ENCODE measurements at places on chromosomes 3 and 15.

- DNase-seq, result peak; percentile 52
Measured at GRCh38 chr3:112769286-112769978, 77.2 kb downstream of the CD200R1L start.

DNA sequence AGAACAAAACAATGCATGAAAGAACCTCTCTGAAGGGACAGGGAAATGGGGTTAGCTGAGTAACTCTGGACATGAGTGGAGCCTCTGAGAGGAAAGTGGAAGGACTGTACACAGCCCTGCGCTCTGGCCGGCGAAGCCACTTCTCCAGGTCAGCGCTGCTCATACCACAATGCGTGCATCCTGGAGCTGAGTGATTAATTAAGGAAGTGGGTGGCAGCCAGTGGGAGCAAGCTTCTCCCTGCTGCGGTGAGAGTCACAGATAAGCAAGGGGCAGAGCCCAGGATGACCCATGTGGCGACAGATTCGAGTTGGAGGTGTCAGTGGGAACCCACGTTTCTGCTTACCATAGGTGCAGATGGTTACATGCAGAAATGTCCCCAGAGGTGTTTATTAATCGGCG is 48.0 kb downstream of the KLF15 start:
- no peak for DNase-seq

GRCh38 chr15:73632670-73633058 is 525 bp downstream of the NPTN start:
- DNase-seq, result no peak

- DNase-seq, result peak; percentile 9
Measured at GRCh38 chr3:105904251-105904650, 35.4 kb upstream of the CBLB start.

GRCh38 chr15:92366381-92366780 is 27.3 kb upstream of the ST8SIA2 start:
- DNase-seq, result no peak

GRCh38 chr3:143429628-143430514 is 310.3 kb downstream of the CHST2 start:
- DNase-seq, result no peak

GRCh38 chr3:78221796-78222195 is 1181.9 kb downstream of the ROBO2 start:
- peak; percentile 13 for DNase-seq

GRCh38 chr15:43275740-43276562 is 9.2 kb upstream of the TGM5 start:
- DNase-seq, result no peak

GRCh38 chr15:78155355-78155939 is 6.3 kb downstream of the IDH3A start:
- no peak for DNase-seq

DNA sequence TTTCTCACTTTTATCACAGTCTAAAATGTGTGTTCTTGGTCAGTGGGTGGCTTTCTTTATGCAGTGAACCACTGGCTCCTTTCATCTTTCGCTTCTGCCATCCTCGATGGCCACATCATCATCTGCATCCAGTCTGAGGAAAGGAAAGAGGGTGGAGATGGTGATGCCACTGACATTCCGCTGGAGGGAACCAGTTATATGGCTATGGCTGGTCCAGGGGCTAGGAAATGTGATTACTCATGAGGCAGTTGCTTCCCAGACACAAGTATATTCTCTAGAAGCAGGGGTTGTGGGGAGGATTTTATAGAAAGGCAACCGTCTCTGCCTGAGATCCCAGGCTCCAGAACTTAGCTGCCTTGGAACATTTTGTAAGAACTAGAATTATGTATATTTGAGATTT is 246.7 kb upstream of the AZI2 start:
- no peak for DNase-seq

DNA sequence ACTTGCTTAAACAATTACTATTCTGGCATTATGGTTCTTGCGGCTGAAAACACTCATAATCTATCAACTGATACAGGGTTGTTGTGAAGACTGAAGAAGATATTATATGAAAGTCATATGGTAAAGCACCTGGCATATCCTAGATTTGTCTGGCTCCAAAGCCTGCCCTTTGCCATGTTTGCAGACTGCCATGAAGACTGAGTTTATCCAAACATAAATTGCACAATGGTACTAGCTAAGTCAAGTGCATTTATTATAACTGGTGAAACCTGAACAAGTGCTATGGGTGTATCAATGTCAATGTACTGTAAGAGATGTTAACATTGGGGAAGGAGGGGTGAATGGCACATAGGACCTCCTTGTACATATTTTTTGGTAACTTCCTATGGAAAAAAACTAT is 87.4 kb upstream of the MEX3B start:
- no peak for DNase-seq

DNA sequence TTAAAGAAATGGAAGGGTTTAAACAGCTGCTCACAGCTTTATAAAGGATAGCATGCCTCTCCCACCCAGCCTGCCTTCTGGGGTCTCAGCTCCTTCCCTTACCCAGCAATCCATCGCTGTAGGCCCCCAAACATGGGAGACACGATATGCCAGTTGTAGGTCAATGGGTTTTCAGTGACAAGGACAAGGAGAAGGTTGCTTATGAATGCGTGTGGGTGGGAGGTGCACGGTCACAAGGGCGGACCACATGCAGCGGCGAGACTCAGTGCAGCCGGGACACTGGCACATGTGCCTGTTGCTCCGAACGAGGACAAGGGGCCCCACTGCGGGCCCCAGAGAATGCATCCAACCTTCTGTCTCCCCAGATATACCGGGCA is 67.0 kb downstream of the MGLL start:
- DNase-seq, result no peak

GRCh38 chr3:124791639-124792151 is 61.4 kb downstream of the UMPS start:
- DNase-seq, result peak; percentile 97

DNA sequence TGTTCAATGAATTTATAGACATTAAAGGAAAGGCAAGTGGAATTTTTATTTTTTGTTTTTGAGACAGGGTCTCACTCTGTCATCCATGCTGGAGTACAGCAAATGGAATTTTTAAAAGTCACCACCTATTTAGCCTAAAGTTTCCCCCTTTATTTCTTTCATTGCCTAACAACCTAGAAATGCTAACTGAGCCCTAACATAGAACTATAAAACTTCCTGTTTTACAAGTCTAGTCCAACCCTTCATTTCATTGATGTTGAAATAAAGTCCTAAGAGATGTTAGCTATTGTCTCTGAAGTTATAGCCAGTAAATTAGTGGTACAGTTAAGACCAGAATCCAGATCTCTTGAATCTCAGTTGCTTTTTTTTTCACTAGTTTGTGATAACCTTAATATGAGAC is 39.0 kb downstream of the MAPK6 start:
- no peak for DNase-seq

GRCh38 chr3:196700801-196701200 is 11.2 kb downstream of the CEP19 start:
- DNase-seq, result no peak

Data from fibroblast of skin of abdomen (primary cell).